ENCODE measurements at places on chromosomes 1 and 21.

DNA sequence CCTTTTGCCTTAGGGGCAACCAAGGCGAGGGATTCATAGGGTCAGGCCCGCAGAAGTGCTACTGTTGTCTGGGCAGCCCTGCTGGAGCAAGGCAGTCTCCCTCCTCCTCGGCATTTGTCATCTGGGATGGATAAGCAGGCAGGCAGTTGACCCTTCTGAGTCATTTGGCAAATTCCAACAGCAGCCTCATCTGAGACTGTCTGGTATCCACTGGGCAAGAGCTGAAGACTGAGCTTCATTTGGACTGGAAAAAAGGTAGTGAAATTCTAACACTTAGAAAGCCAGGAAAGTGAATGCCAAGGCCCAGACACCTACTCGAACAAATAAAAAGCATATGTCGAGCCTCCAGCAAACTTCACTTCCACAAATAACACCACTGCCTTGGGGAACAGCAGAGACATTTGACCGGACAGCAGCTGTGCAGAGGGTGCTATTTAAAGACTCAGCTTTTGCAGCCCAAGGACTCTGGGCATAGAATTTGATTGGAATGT lies 4.0 kb upstream of the ZBTB40 start:
- DNase-seq: no peak

- no peak for DNase-seq
Measured at GRCh38 chr1:97094247-97094972, 372.8 kb downstream of the PTBP2 start.

DNA sequence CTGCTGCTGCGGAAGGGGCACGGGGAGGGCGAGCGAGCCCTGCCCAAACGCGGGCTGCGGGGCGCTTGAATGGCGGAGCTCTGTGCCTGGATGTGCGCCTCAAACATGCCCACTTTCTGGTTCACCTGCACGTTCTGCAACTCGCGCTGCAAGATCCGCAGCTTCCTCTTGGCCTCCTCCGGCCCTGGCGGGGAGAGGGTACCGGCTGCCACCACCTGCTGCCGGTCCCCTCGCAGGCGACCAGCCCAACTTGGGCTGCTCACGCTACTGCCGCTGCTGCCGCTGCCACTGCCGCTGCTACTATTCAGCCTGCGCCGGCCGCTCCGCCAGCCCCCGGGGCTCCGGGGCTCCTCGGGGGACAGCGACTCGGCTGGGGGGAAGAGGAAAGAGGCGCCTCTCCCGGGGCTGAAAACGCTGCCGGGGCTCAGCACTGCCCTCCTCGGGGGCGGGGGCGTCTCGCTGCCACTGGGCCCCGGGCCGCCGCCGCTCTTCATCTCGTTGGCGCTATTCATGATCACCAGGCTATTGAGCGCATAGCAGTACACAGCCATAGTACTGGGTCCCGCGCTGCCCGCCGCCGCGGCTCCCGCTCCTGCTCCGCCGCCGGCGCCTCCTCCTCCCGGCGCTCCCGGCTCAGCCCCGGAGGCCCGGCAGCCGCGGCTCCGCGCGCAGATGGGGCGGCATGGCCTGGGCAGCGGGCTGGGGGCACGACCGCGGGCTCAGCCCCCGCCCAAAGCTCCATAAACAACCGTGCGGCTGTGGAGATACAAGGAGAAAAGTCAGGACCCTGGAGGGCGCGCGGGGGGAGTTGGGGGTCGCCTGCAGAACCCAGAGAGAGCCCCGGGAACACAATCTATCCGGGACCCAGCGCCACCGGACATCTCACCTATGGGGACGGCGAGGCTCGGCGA lies 1.9 kb downstream of the ITPKB start:
- peak; percentile 29 for DNase-seq

DNA sequence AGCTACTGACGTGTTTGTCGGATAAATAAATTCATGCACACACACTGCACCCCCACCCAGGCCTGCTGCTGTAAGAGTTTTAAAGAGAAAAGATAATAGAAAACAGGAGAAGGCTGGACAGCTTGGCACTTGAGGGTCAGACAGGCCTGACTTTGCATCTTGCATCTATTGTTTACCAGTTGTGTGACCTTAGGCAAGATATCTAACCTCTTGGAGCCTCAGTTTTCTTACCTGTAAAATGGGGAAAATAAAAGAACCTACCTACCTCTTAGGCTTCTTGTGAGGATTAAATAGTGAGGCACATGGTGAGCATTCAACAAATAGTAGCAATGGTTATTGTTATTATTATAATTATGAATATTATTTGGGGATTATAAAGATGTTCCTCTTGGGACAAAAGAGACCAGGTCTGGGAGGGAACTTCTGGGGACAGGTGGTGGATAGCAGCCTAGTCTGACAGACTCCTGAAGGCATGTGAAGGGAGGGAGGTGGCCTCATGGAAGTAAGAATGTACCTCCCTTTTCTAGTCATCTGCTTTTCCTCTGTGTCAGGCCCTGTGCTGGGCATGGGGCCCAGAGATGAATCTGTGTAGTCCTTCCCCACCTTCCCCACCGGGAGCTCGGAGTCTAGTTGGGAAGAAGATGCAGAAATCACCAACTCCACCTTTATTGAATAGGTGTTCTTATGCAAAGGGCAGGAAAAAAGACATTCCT lies 18.3 kb upstream of the EPB41 start:
- DNase-seq: no peak

DNA sequence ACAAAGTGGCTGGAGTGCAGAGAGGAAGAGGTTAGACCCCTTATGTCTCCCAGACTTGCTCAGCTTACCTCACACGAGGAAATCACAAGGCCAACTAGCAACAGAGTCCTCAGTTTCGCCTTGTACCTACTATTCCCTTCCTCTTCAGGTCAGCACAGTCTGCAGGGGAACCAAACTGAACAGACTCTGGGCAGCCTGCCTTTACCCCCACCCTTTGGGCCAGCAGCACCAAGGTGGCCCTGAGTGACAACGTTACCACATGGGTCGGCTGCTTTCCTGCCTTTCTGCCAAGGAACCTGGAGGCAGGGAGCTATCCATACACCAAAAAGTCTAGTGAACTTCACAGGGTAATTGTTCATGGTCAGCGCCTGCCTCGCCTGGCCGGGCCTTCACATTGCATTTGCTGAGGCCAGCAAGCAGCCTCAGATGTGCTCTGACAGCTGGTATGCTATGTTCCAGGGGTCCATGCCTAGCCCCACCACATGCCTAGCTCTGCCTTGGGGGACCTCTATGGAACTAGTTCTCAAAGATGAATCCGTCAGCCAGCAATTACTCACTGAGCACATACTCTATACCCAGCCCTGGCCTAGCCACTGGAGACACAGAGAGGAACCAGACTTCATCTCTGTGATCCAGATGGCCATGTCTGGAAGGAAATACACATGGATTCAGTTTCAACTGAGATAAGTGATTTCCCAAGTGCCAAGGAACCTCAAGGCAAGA lies 69.6 kb downstream of the DMAP1 start:
- DNase-seq: no peak

- no peak for DNase-seq
Measured at GRCh38 chr21:39531064-39531463, 79.3 kb downstream of the SH3BGR start.

- no peak for DNase-seq
Measured at GRCh38 chr1:3590951-3591865, 20.1 kb downstream of the MEGF6 start.

DNA sequence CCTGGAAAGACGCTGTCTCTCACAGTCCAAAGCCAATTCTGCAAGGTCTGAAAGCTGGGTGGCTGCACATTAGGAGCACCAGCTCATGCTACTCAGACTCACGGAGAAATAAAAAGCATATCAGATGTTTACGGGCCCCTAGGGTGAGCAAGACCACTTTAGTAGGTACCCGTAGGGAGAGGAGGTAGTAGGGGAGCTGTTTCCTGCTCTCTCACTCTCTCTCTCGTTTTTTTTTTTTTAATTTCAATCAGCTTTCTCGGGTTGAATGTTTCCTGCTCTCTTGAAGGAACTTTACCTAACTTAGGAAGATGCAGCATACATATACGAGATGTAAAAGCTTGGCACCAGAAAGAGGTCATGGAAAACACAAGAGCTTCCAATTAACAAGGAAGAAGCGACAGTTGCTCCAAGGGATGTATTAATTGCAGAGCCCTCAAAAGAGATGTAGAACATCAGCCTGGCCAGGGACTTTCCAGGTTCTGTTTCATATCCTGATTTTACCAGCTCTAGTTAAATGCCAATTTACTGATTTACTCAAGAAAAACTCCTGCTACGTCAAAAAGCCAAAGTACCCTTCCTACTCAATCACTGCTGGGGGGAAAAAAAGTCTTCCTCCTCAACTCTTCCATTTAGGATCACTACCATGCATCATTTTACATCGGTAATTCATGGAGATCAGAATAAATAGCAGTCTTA lies 3.1 kb downstream of the LORICRIN start:
- DNase-seq: no peak

DNA sequence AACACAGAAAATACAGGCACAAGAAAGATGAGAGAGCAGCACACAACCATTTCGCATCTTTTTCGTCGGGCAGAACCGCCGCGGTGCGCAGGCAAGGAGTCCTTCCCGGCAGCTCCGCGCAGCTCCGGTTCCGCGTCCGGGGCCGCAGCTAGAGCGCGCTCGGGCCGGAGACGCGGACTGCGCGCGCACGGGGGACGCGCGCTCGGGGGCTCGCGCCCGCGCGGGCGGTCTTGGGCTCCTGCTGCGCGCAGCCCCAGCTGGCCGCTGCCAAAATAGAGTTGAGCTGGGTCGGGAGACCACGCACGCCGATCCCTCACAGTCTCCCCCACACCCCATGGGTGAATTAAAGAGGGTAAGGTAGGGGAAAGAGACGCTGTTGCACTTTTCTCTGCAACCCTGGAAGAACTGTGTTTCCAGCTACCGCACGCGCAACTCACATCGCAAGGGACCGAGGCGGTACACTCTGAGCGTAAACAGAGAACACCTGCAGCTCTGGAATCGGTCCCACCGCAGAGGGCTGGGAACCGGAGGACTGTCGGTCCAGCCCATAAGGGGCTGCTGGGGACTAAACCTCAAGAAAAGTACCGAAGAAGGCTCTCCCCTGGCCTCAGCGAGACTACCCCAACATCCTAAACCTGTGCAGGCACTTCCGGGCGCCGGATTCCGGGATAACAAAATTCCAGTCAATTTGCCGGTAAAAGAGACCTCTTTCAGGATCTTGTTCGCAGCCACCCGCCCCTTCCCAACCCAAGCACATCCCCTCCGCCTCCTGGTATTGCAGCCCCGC lies 1.7 kb downstream of the NR5A2 start:
- DNase-seq: no peak

GRCh38 chr21:46388896-46389295 lies 64.9 kb downstream of the PCNT start:
- no peak for DNase-seq

Measured in activated T-helper 1 cell treated with Interleukin-2 at 50 U/mL for 16 hours (primary cell).